ENCODE measurements at places on chromosomes 1 and 21. TPM values are rescaled to one million over a fixed set of nuclear protein-coding genes. Genes with fewer than 3 reads are reported as not detected.

GRCh38 chr1:10530281-10530740, 55.6 kb downstream of the PEX14 start:
- no peak for DNase-seq

GRCh38 chr1:101073836-101074235, 48.3 kb upstream of the DPH5 start:
- DNase-seq = no peak

- no peak for DNase-seq
Measured at GRCh38 chr1:229224308-229224707, 46.6 kb upstream of the RAB4A start.

DNA sequence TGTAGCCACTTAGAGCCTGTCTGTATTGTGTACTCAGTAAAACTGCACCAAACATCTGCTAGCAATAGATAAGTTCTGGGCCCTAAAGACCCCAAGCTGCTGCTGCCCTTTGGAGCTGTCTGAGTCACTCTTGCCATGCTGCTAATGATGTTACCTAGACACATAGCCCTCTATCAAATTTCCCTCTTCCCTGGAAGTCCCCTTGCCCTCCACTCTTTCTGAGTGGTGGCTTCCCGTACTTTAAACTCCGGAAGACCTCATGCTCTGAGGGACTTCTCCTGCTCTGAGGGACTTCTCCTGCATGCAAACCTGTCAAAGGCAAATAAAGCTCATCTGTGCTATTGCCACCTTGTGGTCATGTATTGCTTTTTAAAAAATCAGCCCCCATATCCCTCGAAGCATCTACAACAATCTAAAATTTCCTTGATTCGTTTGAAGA, 34.0 kb downstream of the FH start:
- no peak for DNase-seq

DNA sequence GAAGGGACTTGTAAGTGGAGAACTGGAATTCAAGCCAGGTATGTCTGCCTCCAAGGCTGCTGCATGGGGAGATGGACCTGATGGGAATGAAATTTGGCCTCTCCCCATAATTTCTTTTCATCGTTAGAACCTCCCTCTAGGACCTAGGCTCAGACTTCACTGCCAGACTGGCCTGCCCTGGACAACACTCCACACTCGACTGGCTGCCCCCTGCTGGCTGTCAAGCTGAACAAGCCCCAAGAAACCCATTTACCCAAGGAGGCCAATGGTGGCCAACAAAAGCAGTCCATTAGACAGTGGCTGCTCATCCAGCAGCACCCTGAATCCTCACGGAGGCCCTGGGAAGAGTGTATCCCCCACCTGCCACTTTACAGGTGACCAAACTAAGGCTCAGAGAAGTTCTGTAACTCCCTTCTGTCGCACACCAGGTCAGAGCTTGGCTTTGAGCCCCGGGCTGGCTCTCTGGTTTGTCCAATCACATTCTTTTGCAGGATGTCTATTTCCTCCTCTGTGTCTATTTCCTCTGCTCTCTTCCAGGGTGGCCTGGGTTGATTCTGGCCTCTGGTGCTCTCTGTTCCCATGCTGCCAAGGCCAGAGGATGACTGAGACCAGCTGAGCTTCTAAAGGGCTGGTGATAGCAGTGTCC, 3.8 kb downstream of the RNF186 start:
- DNase-seq = peak; percentile 29

Gene LCE2A
- total RNA-seq = not detected

Gene MARK1
- 0.14 TPM for total RNA-seq

GRCh38 chr1:226436472-226436854, 28.6 kb upstream of the PARP1 start:
- DNase-seq = no peak

Gene ADAMTS4
- 0.32 TPM for total RNA-seq

DNA sequence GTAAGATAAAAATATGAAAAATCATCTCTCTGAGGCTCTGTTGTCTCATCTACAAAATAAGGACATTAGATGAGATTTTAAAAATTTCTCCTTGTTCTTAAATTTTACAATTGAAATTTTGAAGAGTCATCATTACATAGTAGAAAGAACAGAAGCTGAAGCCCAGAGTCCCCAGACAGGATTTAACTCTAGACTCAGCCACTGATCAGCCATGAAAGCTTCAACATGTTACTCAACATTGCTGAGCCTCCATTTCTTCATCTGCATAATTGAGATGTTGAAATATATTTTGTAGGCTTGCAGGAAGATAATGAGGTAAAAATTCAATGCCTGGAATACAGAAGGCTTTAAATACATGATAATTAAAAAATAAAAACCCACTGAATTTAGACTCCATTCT, 633.3 kb downstream of the LMO4 start:
- no peak for DNase-seq

- DNase-seq = no peak
Measured at GRCh38 chr1:179296356-179297104, 2.9 kb downstream of the SOAT1 start.

DNA sequence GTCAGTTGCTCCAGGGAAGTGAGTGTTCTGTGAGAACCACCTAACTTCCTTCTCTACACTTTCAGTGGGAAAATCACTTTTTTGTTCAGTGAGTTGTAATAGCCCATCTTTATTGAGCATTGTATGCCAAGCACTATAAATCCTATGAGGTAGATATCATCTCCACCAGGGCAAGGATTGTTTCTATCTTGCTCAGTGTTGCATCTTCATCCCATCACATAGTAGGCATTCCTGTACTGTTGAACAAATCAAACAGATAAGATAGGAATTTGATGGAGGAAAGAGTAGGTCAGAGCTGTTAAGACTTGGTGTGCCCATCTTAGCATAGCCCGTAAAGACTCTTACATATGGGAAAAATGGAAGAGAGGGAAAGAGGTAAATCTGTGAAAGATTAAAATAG, 2.9 kb upstream of the PIGV start:
- DNase-seq = no peak

DNA sequence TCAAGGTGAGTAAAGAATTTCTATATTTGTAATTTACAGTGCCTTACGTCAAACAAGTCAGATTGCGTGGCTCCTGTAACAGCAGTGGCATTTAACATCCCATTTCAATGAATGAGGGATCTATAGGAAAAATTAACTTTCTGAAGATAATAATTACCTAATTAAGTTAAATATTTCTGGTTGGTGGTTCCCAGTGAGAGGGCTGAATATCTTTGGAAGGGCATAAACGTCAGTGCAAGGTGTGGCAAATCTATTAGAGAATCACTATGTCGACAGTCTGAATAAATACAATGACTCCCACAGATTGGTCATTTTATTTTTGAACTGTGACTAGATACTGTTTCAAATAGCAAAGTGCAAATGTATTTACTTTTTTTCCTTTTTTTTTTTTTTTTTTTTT, 80.0 kb downstream of the S1PR1 start:
- DNase-seq = no peak

Gene CFHR4
- not detected for total RNA-seq

DNA sequence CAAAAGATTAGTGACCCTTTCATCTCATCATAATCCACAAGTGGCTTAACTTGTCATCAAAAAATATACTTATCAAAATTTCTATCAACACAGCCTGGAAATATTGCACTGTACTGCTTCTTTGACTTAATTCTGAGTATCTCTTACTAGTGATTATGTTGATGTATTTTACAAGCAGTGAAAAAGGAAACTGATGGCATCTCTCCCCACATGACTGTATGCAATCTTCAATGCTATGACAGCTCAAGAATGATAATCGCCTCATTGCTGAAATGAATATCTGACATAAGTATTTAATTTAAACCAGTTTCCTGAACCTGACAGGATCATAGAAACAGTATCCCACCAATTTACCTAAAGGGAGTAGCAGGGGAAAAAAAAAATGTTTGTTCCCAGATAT, 79.5 kb downstream of the DPYD start:
- DNase-seq = no peak

Gene ADAM30
- total RNA-seq = not detected

Gene NBPF6
- 0.84 TPM for total RNA-seq

DNA sequence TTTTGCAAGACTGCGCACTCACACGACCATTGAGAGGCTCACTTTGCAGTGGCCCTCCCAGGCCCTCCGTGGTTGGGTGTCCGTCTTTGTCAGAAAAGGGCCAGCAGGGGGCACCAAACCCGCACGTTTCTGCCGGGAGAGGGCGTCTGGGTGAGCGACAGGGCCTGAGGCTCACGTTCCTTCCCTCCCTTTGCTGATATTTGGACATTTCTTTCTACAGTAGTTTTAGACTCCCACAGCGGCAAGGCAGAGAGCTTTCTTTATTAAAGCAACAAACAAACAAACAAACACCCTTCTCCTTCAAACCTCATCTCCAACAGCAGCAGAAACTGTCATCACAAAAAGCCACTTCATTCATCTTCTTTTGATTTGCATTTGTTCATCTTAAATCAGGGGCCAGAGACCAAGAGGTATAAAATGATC, 79.2 kb upstream of the WDR26 start:
- DNase-seq = peak; percentile 90

DNA sequence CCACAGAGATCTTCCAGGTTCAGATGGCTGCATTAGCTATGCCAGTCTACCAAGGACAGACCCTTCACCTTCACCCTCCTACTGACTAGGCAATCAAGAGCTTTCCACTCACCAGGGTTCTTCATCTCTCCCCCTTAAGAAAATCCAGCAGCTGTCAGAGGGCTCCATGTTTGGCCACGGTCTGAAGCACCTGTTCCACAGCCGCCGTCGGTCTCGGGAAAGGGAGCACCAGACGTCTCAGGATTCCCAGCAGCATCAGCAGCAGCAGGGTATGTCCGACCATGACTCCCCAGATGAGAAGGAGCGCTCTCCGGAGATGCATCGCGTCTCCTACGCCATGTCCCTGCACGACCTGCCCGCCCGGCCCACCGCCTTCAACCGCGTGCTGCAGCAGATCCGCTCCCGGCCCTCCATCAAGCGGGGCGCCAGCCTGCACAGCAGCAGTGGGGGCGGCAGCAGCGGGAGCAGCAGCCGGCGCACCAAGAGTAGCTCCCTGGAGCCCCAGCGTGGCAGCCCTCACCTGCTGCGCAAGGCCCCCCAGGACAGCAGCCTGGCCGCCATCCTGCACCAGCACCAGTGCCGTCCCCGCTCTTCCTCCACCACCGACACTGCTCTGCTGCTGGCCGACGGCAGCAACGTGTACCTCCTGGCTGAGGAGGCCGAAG, 13.8 kb downstream of the TMCC2 start:
- DNase-seq = no peak

Gene LMX1A
- total RNA-seq = not detected

Gene CD5L
- total RNA-seq = not detected

All from Caco-2 (cell line).